NCI-H1930 (cell line): ENCODE measurements at places on chromosomes 12 and 14.

- DNase-seq: no peak
Observed at GRCh38 chr12:25866586-25867378, 91.7 kb upstream of the RASSF8 start.

DNA sequence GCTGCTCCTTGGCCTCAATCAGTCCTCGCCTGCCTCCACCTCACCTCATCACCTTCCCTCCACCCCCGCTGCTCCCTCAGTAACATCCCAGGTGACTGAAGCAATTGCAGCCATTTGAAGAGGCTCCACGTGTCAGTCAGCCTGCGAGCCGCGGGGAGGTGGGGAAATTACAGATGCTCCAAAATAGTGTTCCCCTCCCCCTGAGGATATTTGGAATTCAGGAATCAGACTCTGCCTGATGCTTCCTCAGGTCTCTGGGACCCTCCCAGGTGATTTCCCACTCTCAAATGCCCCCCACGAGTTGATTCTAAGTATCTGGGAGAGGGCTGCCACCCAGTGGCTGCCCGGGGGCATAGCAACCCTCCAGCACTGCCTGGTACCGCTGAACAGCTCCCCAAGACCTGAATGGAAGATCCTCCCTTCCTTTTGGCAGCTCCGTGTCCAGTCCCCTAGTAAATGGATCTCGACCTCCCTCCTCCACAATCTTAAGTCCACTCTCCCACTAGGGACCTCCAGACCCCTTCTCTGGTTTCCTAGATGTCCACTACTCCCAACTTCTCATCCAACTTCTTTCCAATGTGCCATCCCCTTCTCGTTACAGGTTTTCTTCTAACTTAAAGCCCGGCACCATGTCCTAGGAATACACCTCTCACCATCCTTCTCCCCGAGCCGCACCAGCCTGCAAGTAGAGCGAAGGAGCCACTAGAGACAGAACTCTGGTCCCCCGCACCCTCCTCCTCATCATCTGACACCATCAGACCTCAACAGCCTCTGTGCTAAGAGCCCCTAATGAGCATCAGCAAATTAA, 1.4 kb upstream of the ASIC1 start:
- no peak for DNase-seq

DNA sequence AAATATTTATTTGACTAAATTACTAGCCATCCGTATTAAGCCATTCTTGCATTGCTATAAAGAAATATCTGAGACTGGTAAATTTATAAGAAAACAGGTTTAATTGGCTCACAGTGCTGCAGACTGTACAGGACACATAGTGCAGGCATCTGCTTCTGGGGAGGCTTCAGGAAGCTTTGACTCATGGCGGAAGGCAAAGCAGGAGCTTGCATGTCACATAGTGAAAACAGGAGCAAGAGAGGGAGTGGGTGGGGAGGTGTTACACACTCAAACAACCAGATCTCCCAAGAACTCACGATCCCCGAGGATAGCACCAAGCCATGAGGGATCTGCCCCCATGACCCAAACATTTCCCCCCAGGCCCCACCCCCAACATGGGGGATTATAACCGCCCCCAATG, 26.7 kb upstream of the RAB21 start:
- DNase-seq: no peak

DNA sequence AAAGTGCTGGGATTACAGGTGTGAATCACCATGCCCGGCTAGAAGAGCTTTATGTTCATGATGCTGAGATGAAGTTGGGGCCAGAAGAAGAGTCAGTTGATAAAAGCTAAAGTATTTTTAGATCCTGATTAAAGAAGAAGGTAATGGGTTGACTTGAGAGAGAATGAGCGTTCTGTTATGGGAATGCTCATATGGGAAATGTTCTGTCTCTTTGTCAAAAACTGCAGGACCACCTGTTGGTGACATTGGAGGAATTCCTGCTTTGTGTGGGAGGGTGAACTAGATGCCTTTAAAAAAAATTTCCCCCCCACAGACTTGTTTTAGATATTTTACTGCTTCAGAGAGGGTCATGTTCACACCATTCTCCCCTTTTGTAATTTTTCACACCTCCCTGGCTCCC, 6.7 kb downstream of the WDR20 start:
- DNase-seq: no peak

- DNase-seq: no peak
Observed at GRCh38 chr12:111152561-111152960, 216.3 kb downstream of the PHETA1 start.

DNA sequence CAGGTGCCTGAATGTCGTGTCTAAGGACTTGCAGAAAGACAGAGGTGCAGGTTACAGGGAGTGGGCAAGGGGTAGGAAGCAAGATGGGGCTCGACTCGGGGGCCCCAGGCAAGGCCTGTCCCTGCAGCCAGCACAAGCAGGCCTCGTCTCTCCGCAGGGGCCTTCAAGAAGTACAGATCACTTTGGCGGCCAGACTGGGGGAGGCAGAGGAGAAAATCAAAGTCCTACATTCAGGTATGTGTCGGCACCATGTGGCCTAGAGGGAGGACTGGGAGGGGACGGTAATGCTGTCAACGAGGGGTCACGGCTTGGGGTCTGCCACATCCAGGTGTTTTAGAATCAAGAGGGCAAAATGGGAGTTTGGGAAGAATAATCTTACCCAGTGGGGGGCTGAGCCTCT, 73.7 kb downstream of the PHETA1 start:
- no peak for DNase-seq

GRCh38 chr14:69580009-69580577, 5.4 kb upstream of the CCDC177 start:
- DNase-seq: peak; percentile 65

GRCh38 chr12:117863002-117863709, 105.6 kb downstream of the KSR2 start:
- DNase-seq: no peak

- DNase-seq: no peak
Observed at GRCh38 chr12:121983536-121984210, 38.0 kb upstream of the BCL7A start.

DNA sequence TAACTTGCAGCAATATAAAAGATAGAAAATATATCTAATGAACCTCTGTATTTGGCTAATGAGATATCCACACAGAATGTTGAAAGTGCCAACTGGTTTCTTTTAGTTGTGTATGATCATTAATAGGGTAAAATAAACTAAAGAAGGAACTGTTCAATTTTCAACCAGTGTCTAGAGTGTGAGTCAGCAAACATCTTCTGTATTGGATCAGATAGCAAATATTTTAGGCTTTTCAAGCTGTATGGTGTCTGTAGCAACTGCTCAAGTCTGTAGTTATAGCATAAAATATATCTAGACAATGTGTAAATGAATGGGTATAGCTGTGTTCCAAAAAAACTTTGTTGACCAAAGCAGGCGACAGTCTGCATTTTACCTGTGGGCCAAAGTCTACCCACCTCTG, 23.5 kb upstream of the NOVA1 start:
- no peak for DNase-seq

GRCh38 chr12:93804392-93805179, 127.4 kb downstream of the CRADD start:
- DNase-seq: no peak

DNA sequence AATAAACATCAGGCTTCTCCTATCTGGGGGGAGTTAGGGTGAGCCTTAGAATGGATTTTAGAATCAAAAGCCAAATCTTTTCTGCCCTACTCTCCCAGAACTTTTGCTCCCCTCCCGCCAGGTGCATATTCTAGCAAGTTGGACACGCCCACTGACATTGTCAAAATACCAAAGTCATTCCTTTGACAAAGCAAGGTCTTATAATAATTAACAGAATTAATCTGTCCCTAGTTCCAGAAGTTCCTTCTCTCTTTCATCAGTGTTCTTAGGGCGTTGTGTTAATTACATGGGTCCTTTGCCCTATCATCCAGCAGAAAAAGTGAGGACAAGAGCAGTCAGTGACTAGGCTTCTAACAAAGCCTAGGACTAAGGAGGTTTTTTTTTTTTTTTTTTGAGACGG, 2.4 kb downstream of the PRR13 start:
- DNase-seq: no peak

DNA sequence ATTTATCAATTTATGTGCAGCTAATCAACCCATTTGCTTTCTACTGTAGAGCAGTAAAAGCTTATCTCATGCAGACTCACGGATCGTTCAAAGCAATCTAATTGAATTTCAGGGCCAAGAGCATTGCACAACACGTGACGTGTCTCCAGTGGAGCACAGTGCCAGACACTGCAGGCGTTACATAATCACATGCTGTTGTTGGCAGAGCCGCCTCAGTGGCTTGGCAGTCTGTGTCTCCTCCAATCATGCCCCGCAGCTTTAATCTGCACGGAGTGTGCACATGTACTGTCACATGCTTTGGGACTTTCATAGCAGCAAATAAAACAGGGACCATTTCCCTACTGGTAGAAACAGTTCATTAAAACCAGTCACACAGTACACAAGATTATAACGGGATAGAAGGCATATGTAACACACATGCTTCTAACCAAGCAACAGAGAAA, 309.3 kb downstream of the ITPR2 start:
- DNase-seq: no peak

GRCh38 chr14:88975043-88975830, 150.8 kb downstream of the TTC8 start:
- no peak for DNase-seq

GRCh38 chr12:56046027-56046780, 4.5 kb downstream of the RPS26 start:
- DNase-seq: no peak

DNA sequence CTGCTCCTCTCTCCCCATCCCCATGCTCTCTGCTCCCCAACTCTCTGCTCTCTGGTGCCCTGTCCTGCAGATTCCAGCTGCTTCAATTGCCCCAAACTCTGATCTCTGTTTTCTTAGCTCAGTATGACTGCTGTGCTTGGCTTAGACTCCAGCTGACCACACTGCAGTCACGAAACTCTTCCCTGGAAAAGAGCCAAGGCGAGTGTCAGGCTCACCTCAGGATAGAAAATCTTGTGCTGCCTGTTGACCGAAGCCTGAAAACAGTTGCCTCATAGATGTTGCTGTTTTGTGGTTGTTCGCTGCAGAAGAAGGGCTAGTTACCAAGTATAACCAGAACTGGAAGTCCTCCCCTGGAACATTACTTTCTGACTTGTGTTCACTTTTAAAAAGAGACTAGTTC, 6.7 kb upstream of the STON2 start:
- DNase-seq: no peak

DNA sequence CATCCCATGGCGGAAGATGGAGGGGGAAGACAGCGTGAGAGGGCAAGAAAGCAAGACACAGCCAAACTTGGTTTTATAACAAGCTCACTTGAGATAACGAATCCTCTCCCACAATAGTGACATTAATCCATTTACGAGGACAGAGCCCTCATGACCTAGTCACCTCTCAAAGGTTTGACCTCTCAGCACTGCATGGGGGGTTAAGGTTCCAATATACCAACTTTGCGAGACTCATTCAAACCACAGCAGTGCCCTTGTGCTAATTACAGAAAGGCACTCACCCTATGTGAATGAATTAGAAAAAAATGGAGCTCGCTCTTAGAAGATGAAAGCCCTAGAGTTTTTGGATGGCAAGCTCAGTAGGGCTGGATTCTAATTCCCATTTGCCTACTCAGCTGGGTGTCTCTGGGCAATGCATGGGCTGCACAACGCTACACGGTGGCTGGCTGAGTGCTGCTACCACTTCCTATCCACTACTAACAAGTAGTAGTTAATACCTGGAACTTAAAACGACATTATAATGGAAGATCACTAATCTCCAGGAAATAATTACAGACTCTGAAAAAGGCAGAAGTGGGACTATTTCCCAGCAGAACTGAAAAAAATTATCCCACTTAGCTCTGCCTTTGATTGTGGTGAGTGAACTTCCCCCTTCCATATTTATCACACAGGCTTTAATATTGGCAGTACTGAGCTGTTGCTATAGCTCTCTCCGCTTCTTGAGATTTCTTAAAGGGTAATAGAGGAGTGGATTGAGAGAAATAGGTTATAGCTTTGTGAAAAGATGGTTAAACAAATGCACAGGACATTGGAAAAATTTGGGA, 27.5 kb downstream of the TESPA1 start:
- no peak for DNase-seq

DNA sequence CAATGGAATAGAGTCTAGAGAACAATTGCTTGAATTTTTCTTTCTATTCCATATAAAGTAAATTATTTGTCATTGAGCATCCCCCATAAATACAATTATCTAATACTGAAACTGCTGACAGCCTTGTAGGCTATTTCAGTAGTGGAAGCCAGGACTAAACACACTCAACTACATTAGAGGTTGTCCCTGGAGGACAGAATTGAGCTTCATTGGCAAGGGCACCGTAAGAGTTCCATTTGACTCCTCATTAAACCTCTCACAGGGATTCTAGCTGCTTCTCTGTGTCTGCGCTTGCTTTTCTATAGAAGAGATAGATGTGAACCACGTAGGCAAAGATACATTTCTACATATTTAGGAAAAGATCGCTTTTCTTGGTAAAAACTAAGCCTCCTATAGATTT, 3.5 kb upstream of the PTPRO start:
- peak; percentile 81 for DNase-seq

- peak; percentile 14 for DNase-seq
Observed at GRCh38 chr14:50954811-50955372, 10.6 kb upstream of the PYGL start.

DNA sequence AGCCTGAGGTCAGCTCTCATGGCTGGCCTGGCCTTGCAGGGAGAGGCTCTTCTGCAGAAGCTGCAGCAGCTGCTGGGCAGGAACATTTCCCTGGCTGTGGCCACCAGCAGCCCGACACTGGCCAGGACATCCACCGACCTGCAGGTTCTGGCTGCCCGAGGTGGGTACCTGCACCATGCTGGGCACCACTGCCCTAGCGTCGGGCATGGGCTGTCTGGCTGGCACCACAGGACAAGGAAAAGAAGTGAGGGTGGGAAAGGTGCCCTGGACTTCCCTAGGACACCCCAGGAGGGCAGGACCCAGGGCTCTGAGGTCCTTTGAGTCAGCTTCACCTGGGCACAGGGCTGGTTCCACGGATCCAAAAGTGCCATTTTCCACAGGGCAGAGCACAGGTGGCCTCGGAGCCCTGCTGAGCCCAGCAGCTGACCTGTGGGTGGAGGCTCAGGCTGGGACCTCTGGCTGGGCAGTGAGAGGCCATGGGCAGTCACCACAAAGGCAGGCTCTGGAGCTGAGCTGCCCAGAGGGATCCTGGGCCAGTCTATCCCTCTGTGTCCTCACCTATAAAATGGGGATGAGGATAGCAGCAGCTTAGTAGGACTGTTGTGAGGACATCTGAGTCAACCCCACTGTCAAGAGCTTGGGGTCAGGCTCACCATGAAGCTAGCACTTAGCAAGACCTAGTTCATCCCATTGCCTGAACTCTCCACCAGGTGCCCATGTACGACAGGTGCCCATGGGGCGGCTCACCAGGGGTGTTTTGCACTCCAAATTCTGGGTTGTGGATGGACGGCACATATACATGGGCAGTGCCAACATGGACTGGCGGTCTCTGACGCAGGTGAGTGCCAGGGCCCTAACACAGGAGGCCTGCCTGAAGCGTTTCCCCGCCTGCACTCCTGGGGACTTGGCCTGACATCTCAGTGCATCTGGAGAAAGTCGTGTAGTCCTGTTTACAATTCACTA, 4.9 kb downstream of the PLD4 start:
- no peak for DNase-seq
